Activated naive CD8-positive, alpha-beta T cell treated with anti-CD3 and anti-CD28 coated beads, Interleukin-2, amount 50 U/mL, for 24 hours (primary cell): ENCODE measurements at places on chromosomes 11 and 22.
A peak's percentile ranks its signal among the peaks of the same experiment; 100 is the strongest.

- DNase-seq: no peak
Observed at GRCh38 chr11:8230921-8231847, 32.5 kb downstream of the LMO1 start.

DNA sequence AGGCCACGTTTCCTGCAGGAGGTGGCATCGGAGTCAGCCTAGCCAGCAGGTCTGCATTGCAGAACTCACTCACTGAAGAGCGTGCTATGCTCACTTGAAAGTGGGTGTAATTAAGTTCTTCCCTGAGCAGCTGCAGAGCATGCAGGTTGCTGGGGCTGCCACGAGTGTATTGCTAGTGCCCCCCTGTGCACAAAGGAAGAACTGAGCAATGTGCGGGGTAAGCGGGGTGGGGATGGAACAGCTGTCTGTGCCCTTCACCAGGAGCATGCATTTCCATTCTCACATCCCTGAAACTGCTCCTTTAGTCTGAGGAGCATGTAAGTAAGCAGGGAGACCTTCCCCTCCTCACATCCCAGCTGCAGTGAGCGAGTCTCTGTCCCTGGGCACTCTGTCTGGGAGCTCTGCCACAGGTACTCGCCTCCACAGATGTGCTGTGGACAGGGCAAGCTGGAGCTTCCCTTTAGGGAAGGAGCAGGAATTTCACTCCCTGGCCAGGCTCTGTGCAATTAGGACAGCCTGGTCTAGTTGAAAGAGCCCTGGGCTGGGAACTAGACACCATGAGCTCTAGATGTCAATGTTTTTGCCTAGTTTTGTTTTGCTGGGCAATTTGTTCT lies 1031.8 kb downstream of the NTM start:
- no peak for DNase-seq

GRCh38 chr22:50656122-50657070 lies 16.2 kb upstream of the SHANK3 start:
- DNase-seq: no peak

DNA sequence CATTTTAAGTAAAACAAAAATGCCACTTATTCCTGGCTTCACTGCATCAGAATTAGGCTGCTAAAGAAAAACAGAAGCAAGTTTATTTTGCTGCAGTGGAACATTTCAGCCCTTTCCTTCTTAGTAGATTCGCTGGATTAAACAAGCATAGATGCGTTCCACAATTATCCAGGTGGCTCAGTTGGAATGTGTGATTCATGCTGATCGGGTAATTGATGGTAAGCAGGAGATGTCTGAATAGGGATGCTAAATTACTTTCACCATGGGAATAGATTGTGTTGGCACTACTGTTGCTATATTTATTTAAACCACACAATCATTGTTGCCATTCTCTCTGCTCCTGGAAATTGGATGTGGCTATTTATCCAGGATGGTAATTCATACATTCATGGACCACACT lies 440.1 kb upstream of the DDI1 start:
- DNase-seq: no peak

GRCh38 chr11:78645226-78646202 lies 70.8 kb upstream of the NARS2 start:
- peak; percentile 73 for DNase-seq

DNA sequence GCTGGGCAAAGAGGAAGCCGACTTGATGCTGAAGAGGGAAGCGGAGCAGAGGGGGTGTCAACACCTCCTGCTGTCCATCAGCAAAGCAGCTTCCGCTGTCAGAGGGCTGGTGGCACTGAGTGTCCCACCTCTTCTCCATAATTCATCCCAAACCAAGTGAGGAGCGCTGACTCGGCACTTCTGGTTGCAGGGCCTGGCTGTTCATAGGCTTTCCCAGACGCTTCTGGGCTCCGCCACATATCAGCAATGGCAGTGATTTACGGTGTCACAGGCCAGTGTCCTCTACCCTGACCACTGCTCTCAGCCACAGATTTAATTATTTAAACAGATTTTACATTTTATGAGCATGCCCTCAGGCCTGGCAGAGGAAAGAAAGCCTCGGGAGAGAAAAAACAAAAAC lies 70.1 kb upstream of the TENM4 start:
- no peak for DNase-seq

DNA sequence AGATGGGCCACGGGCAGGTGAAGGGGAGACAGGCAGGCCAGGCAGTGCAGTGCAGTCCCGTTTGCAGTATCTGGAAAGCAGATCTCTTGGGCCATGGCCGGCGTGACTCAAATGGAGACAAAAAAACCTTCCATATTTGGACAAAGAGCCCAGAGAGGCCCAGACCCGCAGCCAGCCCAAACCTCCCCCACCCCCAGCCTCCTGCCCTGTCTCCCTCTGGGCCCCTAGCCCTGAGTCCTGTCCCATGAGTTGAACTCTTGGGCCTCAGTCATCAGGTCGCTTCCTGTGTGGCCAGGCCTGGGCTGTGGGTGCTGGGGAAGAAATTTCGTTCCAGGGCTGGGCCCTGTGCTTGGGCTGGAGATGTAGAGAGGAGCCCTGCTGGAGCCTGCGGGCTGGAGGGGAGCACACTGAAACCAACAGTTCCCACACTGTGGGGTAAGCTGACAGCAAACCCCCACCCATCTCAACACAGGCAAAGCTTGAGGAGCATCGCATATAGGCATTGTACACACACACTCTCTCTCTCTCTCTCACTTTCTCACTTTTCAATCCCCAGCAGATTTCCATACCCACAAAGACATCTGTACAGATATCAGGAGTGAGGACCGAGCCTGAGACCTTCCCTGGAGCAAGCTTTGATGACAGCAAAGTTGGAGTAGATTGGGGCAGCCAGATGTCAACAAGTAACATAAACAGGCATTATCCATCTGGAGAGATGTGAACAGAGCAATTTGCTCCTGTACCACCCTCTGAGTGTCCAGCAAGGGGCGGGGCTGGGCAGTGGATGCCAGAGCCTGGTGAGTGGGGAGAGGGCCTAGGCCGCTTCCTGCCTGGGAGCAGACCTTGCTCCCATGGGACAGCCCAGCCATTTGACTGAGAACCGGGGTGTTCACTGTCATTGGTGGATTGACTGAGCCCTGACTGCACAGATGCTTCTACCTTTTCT lies 17.2 kb downstream of the ARHGEF17 start:
- DNase-seq: no peak

DNA sequence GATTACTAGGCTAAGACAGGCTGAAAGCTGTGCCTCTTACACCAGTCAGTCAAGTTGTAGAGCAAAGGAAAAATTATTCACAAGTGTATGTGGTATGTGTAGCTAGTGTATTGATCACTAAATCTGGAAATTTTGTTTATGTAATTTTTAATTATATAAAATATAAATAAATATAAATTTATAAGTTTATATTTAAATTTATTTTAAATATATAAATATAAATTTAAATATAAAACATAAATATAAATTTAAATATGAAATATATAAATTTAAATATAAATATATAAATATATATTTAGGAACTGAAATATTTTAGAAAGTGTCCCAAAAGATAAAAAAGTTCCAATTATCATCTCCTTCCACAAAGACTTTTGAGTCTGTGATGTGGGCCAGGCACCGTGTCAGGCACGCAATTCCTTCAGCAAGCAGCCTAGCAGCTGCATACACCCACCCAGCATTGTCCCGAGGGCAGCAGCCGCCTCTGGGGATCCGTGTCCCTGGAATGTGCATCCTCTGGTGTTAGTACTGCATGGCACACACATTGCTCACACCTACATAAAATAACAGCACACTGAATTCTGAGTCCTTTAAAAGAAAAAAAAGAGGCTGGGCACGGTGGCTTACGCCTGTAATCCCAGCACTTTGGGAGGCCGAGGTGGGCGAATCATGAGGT lies 1098.0 kb downstream of the BRD1 start:
- DNase-seq: no peak

- DNase-seq: no peak
Observed at GRCh38 chr22:19795617-19796008, 35.0 kb downstream of the TBX1 start.

DNA sequence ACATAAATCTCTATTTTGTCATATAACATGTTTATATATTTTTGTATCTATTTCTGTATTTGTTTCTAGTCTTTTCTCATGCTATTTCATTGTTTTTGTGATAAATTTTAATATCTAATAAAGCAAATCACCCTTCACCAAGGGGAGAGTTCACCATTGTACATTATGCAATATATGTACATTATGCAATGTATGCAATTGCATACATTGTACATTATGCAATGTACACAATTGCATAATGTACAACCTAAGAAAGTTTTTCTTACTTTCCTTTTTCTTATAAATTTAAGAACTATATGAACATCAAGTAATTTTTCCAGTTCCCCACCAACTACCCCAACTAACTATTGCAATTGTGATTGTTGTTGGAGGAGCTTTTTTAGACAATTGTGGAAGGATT lies 44.1 kb upstream of the GLYATL2 start:
- no peak for DNase-seq

DNA sequence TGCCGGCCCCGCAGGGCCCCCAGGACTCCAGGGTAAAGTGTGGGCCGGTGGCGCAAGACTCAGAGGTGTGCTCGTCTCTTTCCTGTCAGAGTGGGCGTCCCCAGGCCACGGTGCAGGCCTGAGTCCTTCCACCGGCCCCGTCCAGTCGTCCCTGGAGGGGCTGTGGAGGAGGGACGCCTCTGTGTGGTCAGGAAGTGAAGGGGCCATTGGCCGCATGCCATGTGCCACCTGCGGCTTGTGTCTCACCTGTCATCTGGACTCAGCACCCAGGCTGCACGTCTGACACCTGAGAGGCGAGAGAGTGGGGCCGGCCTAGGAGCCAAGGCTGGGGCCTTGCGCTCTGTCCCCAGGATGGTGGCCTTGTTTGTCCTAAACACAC lies 25.2 kb downstream of the MUC6 start:
- no peak for DNase-seq

- no peak for DNase-seq
Observed at GRCh38 chr11:116166573-116167465, 606.0 kb downstream of the BUD13 start.

DNA sequence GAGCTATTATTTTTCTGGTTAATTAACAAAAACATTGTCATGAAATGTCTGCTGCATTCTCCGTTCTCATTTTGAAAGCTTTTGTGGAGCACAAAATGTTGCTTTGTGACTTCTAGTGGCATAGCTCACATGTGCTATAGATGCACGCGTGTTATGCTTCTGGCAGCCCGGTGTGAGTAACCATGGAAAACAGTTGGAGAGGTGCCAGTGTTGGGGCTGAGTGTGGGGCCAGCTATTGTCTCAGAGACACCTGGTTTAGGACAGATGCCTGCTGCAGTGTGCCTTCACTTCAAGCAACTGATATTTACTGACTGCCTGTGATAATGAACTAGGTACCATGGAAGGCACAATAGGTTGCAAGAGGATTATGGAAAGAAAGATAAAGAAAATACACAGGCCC lies 760.6 kb downstream of the NTM start:
- DNase-seq: no peak

GRCh38 chr22:41383085-41383484 lies 1.3 kb downstream of the TEF start:
- DNase-seq: no peak

DNA sequence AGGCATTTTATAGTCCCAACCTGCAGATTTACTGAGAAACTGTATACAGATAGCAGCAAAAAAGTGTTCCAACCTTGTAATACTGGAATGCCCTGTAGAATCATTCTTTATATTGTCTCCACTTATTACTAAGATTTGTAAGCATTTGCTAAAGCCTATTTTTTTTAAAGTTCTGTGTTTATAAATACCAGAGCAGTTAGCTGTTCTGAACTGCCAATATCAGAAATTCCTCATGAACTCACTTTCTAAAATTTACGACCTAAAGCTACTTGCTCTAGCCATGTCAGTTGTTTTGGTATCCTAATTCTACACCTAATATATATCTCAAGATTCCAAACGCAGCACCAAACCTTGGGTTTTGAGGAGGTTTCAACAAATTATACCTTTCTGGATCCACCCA lies 103.2 kb downstream of the C11orf65 start:
- DNase-seq: no peak

GRCh38 chr11:68828155-68828931 lies 13.4 kb downstream of the CPT1A start:
- DNase-seq: no peak

- no peak for DNase-seq
Observed at GRCh38 chr11:114172055-114172861, 112.7 kb downstream of the ZBTB16 start.

GRCh38 chr11:9138612-9139579 lies 47.5 kb upstream of the SCUBE2 start:
- no peak for DNase-seq

- DNase-seq: no peak
Observed at GRCh38 chr11:134973801-134974200, 561.8 kb upstream of the B3GAT1 start.

DNA sequence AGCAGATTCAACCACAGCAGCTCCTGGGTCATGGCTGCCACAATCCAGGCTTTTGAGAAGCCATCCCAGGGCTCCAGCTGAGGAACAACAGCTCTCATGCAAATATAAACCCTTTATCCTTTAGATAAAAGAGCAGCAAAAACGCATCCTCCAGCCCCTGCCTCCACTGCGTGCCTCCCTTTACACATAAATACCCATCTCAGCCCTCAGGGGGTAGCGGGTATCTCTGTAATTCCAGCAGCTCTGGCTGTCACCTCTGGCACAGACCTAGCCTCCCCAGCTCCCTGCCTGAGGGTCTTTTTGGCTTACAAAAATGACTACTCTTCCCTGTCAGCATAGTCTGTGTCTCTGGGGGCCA lies 21.6 kb downstream of the LMO1 start:
- no peak for DNase-seq

DNA sequence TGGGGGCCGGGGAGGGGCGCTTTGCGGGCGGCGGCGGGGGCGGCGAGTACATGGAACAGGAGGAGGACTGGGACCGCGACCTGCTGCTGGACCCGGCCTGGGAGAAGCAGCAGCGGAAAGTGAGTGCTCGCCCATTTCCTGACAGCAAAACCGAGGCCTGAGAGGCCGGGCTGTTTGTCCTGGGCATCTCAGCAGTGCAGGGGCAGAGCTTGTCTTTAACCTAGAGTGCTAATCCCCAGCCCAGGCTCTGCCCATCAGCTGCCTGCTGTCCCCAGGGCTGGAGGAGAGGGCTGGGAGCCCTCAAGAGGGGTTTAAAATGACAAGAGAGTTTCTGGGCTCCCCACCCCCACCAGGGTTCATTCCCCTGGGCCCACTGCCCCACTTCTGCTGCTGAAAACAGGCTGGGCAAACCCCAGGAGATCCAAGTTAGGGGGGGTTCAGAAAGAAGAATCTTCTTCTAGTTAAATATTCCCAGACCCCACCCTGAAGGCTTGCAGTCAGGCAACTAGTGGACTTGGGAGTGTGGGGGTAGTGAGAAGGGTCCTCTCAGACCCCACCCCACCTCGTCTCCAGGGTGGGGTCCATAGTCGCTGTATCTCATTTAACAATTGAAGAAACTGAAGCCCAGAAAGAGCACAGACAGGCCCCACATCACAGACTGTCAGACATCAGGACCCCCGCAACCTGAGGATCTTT lies 411 bp downstream of the ACTN3 start:
- no peak for DNase-seq

DNA sequence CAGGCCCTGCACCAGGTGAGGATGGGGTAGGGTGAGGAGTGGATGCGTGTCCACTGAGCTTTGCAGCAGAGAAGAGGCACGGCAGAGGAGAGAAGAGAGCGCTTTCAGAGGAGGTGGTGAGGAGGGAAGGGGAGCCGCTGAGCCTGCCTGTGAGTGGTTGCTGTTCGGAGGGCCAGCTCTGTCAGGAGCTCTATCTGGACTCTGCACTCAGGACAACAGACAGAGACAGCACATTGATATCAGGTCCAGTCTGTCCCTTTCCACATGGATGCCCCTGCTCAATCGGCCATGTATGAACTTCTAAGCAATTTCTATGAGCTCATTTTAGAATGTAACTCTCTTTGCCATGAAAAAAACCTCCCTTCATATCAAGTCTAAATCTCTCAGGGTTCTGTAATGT lies 158.6 kb downstream of the KIRREL3 start:
- DNase-seq: no peak
